ENCODE measurements at places on chromosomes 4 and X. TPM values are rescaled to one million over a fixed set of nuclear protein-coding genes. Genes with fewer than 3 reads are reported as not detected.
A peak's percentile ranks its signal among the peaks of the same experiment; 100 is the strongest.

The EIF2S3 gene
- 295 TPM for total RNA-seq

The SLC6A14 gene
- total RNA-seq, result not detected

GRCh38 chrX:82335772-82336171 lies 1133.9 kb downstream of the SH3BGRL start:
- DNase-seq, result no peak

- no peak for DNase-seq
These were observed 193.0 kb upstream of the C1QTNF7 start for GRCh38 chr4:15234856-15235126.

GRCh38 chr4:38086151-38086848 lies 126.1 kb downstream of the PTTG2 start:
- DNase-seq, result no peak

DNA sequence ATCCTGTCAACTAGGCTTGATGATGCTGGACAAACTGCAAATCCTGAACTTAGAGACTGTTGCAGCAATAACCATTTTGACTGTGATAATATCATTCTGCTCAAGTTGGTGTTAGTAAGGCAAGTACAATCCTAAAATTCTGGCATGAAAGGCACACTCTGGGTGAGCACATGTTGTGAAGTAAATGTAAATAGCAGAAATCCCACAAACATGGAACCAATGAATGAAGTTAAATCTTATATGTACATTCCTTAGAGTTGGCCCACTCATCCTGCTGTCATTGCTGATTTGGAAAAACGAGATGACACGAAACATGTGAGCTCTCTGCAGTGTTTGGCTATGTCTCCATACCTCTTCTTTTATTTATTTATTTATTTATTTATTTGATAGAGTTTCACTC lies 21.0 kb downstream of the RBM47 start:
- no peak for DNase-seq

GRCh38 chrX:148763896-148764295 lies 263.5 kb downstream of the AFF2 start:
- DNase-seq, result no peak

DNA sequence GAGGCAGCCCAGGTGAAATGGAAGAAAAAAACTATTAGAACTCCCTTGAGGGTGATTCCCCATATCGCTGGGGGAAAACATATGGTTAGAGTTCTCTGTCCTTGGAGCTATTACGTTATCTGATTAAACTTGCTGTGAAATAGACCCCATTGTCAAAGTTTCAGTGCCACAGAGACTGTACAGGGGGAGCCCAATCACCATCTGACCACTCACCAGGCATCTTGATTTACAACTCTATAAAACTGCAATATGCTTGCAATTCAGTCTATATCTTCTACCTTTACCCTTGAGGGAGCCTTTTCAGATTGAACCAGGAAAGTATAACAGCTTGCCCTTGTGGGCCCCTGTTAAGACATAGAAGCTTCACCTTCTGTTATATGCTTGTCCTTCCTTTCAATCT lies 18.2 kb downstream of the TMEM255A start:
- DNase-seq, result no peak

DNA sequence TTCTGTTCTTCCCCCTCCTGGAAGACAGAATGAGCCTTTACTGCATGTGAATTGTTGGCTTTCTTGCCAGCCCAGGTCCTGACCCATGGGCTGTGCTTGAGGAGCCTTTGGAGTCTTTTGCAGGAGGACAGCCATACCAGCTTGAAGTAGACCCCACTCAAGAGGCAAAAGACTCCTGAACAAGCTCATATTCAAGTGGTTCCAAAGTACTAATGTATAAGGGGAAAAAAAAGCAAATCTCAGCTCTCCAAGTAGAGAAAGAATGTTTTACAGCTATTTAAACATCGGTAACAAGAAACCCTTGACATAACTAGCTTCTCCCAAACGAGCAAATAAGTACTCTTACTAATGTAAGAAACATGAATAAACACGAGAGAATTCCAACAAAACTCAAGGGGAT lies 174.9 kb upstream of the MXRA5 start:
- DNase-seq, result no peak

The TMEM184C gene
- 35.3 TPM for total RNA-seq

DNA sequence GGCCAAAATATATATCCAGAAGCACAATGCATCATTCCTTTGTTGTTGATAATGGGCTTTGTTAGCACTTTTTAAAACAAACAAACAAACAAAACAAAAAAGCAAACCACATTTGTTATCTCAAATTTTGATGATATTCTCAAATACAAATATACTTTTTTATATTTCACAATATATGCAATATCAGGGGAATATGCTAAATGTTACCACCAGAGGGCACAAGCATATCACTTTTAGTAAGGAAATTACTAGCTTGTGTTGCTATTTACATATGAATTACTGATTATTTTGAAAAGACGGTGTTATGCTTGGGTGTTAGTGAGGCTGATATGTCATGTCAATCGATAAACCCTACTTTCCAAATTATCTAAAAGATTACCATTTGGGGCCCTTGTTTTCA lies 29.1 kb downstream of the RIPPLY1 start:
- DNase-seq, result no peak

GRCh38 chr4:177119021-177119471 lies 190.6 kb upstream of the NEIL3 start:
- no peak for DNase-seq

DNA sequence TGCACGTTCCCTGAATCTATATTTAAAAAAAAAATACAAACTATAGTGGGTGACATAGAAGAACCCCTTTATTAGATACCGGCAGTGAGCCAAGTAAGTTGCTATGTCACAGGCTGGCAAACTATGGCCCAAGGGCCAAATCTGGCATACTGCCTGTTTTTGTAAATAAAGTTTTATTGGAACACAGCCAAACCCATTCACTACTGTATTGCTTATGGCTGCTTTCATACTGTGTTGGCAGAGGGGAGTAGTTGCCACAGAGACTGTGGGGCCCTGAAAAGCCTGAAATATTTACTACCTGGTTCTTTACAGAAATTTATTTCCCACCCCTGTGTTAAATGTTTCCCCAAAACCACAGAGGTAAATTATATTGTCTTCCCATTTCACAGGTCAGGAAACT lies 71.2 kb upstream of the EGFL6 start:
- DNase-seq, result no peak

DNA sequence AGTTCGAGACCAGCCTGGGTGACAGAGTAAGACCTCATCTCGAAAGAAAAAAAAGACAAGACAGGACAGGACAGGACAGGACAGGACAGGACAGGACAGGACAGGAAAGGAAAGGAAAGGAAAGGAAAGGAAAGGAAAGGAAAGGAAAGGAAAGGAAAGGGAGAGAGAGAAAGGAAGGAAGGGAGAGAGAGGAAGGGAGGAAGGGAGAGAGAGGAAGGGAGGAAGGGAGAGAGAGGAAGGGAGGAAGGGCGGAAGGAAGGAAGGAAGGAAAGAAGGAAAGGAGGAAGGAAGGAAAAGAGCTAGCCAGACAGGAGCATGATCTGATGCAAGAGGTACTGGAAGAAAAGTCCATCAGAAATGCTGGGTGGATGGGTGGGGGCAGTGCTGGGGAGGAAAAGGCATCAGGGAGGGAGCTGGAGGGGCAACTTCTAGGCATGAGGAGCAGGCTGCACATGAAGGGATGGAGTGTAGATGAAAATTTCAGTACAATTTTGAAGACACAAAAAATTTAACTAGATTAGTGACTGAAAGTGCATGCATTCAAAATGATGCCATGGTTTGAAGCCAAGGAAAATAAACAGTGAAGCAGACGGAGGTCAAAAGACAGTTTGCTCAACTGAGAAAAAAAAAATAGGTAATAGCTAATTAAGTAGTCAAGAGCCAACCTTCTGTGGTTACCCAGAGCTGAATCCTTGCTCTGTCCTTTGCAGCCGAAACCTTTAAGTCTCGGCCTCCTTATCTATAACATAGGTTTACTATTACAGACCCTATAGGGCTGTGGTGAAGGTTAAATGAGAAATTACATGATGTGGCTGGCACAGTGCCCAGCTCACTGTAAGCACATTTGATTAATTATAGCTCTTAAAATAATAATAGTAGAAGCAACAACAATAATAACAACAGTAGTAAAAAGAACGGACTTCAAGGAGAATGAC lies 59.9 kb downstream of the ZNF827 start:
- DNase-seq, result no peak

- no peak for DNase-seq
These were observed 6.0 kb upstream of the ANXA3 start for GRCh38 chr4:78545275-78546246.

The ATP2B3 gene
- 0.37 TPM for total RNA-seq

GRCh38 chr4:169620880-169621248 lies 486 bp downstream of the CLCN3 start:
- DNase-seq, result no peak

DNA sequence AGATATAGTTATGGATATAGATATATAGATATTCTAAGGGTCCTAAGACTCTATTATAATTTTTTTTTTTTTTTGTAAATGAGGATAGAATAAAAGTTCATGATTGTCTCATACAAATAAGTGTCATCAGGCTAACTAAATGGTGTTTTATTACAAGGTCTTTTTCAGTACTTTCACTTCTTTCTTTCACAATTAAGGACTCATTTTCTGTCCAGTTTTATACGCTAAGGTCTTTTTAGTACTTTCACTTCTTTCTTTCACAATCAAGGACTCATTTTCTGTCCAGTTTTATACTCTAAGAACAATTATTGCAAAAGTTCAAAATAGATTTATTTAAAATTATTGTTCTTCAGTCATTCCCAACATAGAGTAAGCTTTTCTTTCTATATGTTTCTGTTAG lies 32.7 kb downstream of the RUFY3 start:
- DNase-seq, result no peak

The MBNL3 gene
- total RNA-seq, result 3.8 TPM

DNA sequence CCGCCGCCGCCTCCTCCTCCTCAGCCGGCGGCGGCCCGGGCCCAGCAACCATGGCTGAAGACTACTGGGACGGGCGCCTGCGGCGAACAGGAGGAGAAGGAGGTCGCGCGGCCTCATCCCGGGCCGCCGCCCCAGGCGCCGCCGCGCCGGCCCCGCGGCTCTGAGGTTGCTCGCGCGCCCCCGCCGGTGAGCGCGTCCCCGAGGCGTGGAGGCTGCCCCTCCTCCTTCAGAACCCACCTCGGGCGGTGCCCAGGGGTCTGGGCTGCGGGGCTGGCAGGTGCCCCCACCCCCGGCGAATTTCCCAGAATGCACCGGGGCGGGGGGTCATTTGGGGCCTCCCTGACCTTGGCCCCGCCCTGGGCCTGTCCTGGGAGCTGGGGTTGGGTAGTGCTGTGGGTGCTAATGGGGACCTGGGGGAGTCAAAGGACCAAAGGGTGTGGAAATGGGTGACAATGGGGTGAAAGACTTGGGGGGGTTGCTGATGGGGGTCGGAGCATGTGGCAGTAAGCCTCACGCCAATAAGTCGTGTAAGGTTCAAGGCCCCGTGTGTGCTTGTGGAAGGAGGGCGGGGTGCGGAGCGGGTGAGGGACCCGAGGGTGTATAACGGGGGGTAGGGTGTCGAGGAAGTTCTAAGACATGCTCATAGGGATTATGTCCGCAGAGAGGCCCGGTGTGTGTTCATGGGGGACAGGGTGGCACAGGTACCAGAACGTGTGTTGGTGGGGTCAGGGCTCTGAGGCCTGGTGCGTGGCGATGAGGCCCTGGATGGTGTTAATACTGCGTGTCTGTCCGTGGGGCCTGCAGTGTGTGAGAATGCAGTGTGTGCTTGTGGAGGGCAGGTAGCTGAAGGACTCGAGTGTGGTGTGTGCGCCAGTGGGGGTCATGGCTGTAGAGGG lies 687 bp downstream of the CDK16 start:
- DNase-seq, result peak; percentile 81

- no peak for DNase-seq
These were observed 89.4 kb downstream of the SEL1L3 start for GRCh38 chr4:25773358-25773757.

DNA sequence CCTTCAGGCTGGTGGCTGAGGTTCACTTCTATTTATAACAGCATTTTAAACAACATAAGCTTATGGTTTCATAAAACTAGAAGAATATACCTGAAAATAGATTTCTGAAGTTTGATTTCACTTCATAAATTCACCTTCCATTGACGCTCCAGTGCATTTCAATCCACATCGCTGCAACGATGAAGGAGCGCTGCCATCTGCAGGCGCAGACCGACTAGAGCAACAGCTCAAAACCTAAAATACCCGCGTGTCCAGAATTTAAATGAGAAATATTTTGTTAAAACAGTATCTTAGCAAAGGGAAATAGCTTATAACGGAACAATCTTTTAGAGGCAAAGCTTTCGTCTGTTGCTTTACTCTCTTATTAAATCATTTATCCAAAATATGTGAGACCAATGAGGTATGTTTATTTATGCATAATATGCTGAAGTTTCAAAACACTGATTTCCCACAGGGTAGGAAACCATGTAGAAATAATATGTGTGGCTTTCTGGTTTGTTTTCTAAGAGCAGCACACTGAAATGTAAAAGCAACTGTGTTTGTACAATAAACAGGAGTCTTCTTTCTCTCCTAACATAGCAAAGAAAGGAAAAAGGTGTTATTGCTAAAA lies 816.4 kb upstream of the FRG1 start:
- no peak for DNase-seq

GRCh38 chrX:39835776-39836175 lies 262.0 kb downstream of the BCOR start:
- no peak for DNase-seq

DNA sequence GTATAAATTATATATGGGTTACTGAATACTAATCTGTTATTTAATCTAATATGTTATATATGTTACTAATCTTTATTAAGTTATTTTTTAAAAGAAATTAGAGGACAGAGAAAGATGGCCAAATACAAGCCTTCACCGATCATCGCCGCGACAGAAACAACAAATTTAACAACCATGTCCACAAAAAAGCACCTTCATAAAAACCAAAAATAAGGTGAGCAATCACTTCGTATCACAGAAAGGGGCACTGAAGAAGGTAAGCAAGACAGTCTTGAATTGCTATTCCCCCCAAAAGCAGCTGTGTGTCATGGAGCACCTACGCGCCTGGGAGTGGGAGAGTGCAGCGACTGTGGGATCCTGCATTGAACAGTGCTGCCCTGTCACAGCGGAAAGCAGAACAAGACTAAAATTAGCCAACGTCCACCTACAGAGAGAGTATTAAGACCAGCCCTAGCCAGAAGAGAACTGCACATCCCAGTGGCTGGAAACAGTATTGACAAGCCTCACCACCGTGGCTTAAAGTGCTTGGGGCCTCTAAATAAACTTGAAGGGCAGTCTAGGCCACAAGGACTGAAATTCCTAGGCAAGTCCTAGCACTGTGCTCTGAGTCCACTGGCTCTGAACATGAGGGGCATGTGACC lies 38.5 kb downstream of the LRBA start:
- no peak for DNase-seq

DNA sequence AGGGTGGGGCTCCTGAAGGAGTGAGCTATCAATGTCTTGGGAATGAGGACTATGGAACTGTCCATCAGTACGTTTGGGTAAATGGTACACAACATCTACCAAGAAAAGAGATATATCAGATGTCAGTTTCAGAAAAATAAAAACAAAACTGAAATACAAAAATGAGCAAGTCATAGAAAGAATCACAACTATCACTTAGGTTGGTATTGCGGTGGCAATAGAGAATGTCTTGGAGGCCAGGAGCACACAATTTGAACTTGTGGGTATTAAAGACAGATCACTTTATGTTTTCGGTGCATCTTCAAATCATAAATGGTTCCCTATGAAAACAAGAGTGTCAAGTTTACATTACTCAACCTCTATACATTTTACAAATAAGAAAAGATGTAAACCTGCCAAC lies 176.8 kb downstream of the CHM start:
- DNase-seq, result no peak
